GM10248 (cell line): ENCODE measurements at places on chromosomes 1 and 21.

GRCh38 chr1:177569476-177569875 lies 398.7 kb downstream of the BRINP2 start:
- no peak for DNase-seq

- no peak for DNase-seq
These were observed 5.9 kb downstream of the GNAT2 start for GRCh38 chr1:109613361-109614147.

DNA sequence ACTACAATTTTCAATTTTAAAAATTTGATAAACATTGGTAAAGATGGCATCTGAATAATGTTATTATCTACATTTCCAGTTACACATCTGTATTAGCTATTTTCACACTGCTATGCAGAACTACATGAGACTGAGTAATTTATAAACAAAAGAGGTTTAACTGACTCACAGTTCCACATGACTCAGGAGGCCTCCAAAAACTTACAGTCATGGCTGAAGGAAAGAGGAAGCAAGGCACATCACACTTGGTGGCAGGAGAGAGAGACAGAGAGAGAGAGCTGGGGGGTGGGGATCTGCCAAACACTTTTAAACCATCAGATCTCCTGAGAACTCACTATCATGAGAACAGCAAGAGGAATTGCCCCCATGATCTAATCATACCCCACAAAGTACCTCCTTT lies 850.0 kb downstream of the LTN1 start:
- DNase-seq: no peak

DNA sequence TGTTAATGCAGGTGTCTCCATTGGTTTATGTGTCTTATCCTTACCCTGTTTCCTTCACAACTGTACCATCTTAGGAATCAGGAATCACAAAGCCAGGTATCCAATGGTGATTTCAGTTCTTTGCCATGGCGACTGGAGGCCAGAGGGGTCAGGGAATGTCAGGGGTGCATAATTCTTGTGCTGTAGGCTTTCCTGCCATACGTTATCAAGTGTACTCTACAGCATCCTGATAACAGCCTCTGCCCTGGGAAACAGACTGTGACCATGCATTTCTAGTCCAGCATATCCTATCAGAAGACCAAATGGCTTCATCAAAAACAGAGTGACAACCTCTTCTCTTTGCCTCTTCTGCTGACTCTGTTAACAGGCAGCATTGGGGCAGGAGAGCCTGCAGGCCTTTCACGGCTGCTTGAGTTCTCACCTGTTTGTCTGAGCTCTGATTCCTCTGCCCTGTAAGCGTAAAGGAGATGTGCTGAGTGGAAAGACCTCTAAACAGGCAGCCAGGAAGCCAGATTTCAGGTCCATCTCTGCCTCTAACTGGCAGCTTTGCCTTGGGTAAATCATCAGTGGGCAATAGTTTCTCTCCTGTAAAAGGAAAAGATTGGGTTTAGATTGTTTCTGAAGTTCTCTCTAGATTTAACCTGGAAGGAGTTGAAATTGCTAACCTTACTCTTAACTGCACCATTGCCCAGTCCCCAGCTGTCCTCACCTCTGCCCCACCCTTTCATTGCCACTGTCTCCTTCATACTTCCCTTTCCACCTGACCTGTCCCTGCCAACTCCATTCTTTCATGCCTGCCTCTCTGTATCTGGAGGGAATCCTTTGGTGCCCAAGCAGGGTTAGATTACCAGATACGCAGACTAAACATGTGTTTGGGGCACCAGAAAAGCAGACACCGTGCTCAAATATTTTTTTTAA lies 80.2 kb downstream of the LRRC8D start:
- DNase-seq: no peak

DNA sequence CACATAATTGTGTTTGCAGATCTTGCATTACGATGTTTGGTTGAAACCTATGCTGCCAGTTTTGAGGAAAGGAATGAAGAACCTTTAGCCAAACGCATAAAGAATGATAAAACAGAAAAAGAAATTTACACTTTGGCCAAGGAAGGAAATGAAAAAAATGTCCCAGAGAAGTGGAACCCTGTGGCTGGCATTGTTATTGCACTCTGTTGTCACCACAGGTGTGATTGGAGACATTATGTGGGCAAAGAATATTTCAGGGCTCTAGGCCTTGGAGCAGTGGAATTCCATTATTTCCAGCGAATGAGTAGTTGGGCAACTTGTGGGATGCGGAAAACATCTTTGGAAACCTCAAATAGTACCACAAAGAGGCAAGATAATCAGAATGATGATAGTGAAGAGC lies 14.9 kb downstream of the TRMT13 start:
- no peak for DNase-seq

DNA sequence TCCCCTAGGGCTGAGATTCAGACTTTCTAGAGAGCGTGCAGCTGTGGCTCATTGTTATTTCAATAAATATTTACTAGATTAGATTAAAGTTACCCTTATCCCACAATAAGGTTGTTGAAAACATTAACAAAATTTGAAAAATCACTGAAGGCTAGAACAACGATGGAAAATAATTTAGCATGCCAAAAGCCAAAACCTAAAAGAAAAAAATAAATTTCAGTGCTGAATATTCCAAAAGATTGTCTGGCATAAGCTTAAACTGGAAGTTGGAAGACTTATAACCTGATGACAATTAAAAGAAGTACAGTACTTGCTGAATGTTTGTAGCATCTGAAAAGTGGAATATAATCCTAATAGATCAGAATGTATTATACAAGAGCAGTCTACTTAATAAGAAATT lies 221.3 kb downstream of the USH2A start:
- no peak for DNase-seq

GRCh38 chr21:36858320-36858957 lies 108.0 kb downstream of the HLCS start:
- no peak for DNase-seq
